Astrocyte of the spinal cord (primary cell): ENCODE measurements at places on chromosomes 16 and 17.

GRCh38 chr16:1082266-1082951, 9.9 kb downstream of the SSTR5 start:
- DNase-seq, result peak; percentile 3

GRCh38 chr17:21119247-21119918, 7.4 kb upstream of the DHRS7B start:
- peak; percentile 53 for DNase-seq

GRCh38 chr17:60798576-60798975, 120.9 kb downstream of the BCAS3 start:
- DNase-seq, result no peak

DNA sequence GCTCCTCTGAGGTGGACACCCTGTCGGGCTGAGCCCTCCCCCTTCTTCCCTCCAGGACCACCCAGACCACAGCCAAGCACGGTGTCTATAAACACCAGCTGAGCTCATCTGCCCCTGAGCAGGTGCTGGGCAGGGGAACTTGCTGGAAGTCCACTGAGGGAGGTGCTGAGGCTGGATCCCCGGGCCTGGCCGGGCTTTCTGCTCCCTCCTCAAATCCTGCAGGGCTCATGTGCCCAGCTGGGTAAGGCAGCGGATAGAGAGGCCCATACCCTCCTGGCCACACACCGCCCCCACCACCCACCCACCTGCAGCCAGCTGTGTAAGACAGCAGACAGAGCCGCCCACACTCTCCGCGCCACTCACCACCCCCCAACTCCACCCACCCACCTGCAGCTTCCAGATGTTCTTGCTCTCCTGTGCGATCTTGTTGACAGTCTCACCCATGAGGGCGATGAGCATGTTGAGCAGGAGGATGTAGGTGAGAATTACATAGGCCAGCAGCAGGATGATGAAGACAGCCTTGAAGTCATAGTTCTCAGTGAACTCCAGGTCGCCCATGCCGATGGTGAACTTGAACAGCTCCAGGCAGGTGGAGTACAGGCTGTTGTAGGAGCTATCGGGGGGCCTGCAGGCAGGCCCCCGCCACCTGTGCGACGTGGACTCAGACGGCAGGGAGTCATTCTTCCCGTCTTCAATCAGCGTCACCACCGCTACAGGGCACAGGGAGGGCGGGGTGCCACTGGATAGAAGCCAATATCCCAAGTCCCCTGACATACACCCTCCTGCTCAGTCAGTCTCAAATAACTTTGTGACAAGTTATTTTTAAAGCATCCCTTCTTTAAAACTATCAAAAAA, 15.9 kb upstream of the TRPV3 start:
- DNase-seq, result no peak

DNA sequence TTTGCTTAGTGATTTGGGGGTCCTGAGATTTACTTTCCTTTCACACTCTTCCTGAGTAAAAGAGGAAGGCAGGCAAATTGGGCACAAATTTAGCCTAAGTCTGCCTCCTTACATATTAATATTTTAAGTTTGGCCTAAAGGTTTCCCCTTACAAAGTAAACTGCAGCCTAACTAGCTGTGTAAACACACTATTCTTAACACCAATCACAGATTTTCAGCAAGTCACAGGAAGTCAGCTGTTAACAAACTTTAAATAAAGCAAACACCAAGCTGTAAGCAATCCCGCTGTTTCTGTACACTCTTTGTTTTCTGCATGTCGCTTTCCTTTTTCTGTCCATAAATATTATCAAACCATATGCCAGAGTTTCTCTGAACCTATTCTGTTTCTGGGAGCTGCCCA, 45.1 kb upstream of the ABCC11 start:
- DNase-seq, result no peak

DNA sequence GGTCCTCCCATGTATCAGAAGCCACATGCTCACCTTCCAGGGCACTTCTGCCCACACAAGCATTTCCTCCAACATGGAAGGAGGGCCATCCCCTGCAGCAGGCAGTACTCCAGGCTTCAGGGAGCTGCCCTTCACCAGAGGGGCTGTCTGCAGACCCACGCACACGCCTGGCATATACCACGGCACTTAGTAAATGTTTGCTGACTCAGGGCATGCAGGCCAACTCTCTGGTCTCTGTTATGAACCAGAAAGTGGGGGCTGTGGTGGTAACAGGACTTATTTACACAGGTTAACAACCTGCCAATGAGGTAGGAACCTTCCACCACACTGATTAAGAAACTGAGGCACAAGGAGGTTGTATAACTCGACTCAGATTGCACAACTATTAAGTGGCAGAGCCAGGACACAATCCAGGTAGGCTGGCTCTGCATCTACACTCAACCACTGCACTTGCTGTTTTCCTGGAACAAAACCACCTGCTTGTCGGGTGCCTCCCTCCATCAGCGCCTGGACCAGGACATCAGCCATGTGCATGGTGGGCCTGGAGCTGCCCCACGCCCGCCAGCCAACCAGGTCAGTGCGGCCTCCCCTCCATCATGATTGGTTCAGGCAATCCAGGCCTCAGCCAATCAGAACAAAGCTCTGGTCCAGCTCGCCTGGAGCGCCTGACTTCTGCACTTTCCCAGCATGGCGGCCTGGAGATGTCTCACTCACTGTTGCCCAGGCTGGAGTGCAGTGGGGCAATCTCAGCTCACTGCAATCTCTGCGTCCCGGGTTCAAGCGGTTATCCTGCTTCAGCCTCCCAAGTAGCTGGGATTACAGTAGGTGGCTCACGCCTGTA, 19.2 kb downstream of the ACTG1 start:
- no peak for DNase-seq

DNA sequence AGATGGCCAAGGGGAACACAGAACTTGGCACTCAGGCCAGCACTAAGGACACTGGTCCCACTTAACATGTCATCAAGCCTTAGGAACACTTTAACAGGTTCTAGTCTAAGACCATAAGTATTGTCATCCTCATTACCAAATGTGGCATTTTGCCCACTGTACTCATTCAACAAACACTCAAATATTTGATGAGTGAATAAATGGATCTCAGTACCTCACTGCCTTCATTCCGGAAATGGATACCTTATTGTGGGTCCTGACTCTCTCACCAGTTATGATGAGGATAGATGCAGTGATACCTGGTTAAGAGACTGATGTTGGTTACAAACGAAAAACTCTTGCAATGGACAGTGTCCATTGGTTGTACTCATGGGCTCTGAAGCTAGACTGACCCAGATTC, 455.2 kb upstream of the DYNLRB2 start:
- no peak for DNase-seq

GRCh38 chr16:30443631-30444030, 2.0 kb downstream of the SEPHS2 start:
- DNase-seq, result no peak

GRCh38 chr16:19132898-19133297, 19.1 kb downstream of the ITPRIPL2 start:
- DNase-seq, result no peak

DNA sequence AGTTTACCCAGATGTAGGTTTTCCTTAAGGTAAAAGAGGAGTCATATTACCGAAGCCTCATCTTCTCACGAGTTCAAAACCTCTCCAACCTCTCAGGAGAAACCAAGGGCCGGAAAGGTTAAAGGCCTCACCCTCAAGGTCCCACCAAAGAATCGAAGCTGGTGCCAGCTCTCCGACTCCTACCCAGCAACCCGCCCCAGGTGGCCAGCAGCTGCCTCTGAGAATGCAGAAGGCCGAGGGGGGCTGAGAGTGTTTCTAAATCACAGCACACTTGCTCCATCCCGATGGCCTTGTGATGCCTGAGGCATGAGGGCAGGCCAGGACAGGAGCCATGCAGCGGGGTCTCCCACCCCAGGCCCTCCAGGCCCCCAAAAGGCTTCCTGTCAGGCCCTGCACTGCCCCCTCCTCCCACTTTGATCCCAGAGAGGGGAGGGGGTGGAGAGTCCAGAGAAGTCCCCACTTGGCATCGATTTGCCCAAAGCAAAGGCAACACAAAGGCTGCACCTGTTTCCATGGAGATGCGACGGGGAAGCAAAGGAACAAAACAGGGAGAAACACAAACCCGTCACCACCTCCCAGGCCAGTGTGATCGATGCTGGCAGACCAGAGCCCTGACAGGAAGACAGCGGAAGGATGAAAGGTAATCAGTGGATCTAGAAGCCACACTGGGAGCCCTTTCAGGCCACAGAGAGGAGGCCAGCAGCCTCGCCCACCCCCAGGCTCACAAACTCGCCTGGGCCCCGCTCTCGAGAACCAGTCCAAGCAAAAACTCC, 39.0 kb downstream of the CUEDC1 start:
- peak; percentile 53 for DNase-seq

DNA sequence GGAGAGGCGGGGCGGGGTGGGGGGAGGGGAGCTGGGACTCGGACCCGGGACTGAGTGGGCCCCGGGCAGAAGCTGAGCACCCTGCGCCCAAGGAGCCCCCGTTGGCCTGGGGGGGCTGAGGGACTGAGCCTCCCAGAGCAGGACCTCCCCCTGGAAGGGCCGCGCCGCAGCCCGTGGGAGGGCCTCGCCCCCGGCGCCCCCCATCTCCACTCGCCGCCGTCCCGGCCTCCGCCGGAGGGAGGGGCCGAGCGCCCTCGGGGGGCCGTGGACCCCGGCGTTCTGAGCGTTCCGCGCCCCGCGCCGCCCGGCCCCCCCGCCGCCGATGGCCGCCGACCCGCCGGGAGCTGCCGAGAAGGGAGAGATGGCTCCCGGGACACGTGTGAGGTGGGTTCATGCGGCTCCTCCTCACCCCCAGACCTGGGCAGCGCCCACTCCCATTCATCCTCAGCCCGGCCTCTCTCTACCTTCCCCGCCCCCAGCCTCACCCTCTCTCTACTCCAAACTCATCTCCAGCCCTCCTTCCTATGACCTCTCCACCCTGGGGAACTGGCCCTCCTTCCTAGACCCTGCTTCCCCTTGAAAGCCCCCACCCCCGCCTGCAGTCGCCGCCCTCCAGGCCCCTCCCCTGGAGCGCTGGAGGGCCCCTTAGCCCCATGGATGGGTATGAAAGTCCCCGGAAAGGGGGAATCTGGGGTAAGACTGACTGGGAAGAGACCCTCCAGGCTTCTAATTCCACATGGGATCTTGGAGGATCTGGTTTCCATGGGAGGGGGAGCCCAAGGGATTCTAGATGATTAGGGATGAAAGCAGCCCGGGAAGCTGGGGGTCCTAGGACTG, 922 bp downstream of the FBXL19 start:
- DNase-seq, result no peak

DNA sequence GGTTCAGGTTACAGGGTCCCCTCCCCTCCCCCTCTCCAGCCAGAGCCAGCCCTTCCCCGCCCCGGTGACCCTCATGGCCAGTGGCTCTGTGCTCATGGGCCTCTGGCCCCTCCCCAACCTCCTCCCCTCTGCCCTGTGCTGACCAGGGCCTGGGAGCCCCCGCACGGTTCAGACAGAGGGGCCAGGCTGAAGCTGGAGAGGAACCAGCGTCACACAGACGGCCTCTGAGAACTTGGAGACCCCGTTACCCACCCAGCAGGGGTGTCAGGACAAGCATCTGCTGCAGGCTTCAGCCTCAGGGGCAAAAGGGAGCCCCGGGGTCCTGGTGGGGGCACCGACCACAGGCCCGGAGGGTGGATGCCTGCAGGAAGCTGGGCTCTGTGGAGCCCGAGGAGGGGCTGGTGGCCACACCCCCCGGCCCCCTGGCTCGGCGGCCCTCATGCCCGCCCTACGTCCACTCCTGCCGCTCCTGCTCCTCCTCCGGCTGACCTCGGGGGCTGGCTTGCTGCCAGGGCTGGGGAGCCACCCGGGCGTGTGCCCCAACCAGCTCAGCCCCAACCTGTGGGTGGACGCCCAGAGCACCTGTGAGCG, at the start of gene WFIKKN1:
Gene WFIKKN1, plus strand, starts transcription at position 171 of the 591 bp plus-strand sequence. Its CDS starts 269 bp downstream, at position 440.
- no peak for DNase-seq

GRCh38 chr17:65345261-65346005, 208.3 kb downstream of the RGS9 start:
- peak; percentile 89 for DNase-seq

- DNase-seq, result peak; percentile 85
These were observed 6.0 kb upstream of the RNF213 start for GRCh38 chr17:80254396-80255251.

DNA sequence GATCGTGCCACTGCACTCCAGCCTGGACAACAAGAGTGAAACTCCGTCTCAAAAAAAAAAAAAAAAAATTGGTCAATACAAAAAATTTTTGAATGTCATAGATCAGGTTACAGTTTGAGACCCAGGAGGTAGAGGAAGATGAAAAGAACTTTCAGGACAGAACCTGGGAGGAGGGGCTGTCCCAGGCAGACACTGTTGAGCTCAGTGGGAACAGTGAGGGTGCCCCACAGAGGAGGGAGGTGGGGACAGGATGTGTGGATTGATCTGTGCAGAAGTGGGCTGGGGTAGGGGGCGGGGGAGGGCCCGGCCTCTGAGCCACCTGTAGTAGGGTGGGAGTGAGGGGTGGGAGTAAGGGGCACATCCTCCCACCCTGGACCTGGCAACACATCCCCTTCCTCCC, 58.3 kb downstream of the PRMT7 start:
- DNase-seq, result no peak

GRCh38 chr17:32656886-32657285, 170.1 kb downstream of the CDK5R1 start:
- no peak for DNase-seq

DNA sequence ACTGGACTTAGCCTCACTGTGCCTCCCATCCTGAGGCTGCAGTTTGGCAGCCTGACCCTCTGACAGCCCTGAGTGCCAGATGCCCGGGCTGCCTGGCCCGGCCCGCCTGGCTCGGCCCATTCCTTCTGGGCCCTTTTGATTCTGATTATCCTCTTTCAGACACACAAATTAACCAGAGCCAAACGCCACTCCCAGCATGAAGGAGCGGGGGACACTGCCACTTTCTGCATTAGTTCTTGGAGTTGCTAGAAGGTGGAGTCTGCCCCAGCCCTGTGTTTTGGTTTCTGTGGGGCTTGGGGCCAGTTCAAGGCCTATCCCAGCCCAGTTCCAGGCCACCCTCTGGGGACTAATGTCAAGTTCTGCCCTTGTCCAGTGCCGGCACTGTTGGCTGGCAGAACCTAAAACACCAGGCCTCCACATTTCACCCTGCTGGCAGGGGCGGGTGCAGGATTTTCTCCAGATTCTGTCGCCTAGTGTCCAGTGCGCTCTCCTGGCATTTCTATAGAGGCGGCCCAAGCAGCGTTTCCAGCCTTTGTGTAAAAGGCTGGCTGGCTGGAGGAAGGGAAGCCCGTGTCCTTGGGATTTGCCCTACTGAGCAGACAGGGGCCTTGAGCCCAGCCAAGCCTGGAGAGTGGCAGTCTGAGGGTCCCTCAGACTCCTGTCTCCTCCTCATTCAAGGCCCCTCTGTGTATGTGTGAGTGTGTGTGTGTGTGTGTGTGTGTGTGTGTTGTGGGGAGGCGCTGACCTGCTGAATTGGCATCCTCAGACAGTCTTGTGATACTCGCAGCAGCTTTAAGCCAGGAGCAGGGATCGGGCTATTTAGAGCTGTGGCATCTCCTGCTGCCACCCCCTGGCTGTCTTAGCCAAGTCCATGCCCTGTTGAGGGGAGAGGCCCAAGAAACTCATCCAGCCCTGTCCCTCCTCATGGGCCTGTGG, 21.4 kb downstream of the PLCD3 start:
- DNase-seq, result no peak

GRCh38 chr16:24255456-24256371, at the start of gene CACNG3:
Gene CACNG3 (plus strand): TSS chr16:24256335. CDS start chr16:24256755, 420 bp downstream.
- DNase-seq, result peak; percentile 1

GRCh38 chr17:413016-413350, 60.4 kb upstream of the RPH3AL start:
- DNase-seq, result no peak
